ENCODE measurements at places on chromosomes 7 and 10.
A peak's percentile ranks its signal among the peaks of the same experiment; 100 is the strongest.

DNA sequence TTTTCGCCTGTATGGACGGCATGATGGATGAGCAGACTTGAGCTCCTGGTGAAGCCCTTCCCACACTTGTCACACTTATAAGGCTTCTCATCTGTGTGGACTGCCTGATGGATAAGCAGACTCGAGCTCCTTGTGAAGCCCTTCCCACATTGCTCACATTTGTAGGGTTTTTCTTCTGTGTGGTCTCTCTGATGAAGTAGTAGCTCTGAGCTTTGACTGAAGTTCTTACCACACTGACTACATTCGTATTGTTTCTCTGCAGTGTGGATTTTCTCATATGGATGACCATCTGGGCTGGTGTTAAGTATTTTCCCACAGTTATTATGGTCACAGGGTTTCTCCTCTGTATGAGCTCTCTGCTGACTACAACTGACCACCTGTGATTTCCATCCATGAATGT lies 17.2 kb downstream of the ZNF239 start:
- DNase-seq, result no peak

DNA sequence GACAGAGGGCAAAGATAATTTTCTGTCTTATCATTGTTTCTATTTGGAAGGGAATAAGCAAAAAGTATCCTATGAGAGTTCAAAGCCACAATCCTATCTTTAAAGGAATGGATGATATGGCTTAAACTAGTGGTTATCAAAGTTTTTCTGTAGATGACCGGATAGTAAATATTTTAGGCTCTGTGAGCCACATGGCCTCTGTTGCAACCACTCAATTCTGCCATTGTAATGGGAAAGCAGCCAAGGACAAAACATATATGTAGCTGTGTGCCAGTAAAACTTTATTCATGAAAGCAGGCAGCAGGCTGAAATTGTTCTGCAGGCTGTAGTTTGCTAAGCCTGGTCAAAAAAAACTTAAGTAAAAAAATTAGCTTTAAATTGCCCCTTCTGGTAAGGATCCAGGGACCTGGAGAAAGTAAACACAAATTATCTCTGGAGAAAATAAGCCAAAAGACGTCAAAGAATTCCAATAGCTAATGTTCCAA lies 73.3 kb downstream of the THSD7A start:
- peak; percentile 43 for DNase-seq

DNA sequence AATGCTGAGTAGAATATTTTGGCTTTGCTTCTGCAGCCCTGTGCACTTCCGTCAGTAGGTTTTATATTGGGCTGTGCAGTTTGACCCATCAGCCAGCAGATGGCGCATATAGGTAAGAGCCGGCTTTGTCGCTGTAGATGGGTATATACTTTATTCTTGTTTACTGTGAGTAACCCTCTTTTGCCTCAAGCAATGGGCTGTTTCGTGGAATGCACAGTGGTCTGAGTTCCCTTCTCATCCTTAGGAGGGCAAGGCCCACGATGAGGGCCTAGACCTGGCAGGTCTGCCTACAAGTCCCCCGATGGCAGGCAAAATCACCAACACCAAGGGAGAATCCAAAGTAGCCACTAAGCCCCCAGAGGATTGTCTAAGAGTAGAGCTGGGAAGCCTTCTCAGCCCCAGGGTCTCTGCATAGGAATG lies 1002.9 kb upstream of the KCND2 start:
- DNase-seq, result peak; percentile 70

DNA sequence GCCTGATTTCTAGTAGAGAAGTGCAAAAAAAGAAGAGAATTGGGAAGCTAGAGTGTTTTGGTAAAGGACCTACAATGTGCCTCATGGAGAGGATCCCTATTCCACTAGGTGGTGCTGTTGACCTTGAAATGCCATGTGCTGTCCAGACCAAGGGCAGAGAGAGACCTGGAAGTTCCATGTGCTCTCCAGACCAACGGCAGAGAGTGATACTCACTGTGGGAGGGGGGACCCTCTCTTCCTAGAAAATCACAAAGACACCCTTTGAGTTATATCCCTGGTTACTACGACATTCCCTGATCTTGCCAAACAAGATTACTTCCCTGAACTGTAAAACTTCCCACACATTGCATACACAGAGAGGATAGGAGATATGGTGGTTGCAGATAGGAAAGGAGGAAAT lies 212.7 kb upstream of the ZNF804B start:
- DNase-seq, result no peak

- DNase-seq, result no peak
Observed at GRCh38 chr7:106534271-106534846, 126.6 kb downstream of the CCDC71L start.

GRCh38 chr7:84073186-84073875 lies 121.3 kb downstream of the SEMA3A start:
- peak; percentile 75 for DNase-seq

DNA sequence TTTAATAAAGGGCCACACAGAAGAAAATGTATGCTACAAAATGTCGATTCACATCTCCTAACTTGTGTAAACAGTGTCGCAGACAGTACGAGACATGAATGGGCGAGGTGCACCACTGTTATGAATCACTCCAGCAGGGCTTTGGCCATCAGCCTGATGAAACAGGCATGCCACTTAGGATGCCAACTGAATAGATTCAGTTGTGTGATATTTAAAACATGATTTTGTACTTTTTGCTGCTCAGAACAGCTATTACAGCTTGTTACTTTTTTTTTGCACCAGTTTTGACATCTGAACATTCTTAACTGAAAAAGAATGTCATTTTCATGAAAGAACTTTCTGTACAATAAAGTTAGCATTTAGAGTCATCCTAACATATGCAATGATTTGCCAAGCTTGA lies 138.1 kb downstream of the VTI1A start:
- DNase-seq, result peak; percentile 64

DNA sequence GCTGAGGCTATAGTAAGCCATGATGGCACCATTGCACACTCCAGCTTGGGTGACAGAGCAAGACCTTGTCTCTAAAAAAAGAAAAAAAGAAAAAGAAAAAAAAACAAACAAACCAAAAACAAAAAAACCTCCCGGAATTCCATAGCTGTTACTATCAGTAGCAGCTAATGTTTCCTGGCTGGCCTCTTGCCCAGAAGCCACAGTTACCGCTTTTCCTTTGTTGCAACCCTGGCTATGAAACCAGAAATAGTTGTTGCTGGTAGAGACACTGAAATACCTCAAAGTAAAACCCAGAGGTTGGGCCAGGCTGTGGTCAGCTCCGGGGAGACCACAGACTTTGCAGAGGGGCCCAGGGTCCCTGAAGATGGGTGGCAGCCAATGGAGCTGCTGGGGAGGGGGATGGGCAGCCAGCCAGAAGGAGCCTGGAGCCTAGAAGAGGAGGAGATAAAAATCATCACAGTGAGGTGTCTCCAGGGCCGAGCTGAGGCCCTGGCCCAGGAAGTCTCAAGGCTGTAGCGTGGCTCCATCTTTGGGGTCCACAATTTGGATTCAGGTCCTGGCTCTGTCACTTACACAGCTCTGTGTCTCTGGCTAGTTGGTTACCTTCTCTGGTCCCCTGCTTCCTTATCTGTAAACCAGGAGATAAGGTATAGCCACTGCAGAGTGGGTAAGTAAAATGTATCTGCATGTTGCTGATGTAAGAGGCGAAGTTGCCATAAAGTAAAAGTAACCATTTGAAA lies 3.4 kb upstream of the CHST12 start:
- DNase-seq, result peak; percentile 92
